ENCODE measurements at places on chromosomes 5 and 9.

GRCh38 chr5:157232706-157233105, 33.2 kb upstream of the CYFIP2 start:
- no peak for DNase-seq

DNA sequence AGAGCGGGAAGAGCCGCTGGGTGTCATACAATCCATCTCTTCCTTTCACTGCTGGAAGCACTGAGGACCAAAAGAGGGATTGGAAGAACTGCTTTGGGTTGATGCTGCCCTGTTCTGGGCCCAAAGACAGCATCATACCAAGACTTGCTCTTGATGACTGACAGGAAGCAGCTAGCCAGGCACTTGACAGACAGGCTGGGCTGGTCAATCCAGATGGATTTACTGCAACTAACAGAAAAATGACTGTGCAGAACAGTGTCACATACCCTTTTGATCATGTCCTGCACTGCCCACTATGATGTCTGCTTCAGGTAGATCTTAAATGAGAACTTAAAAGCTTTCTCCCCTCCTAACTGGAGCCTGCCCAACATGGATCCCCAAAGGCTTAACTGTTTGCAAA, 157.6 kb downstream of the CRB2 start:
- no peak for DNase-seq

DNA sequence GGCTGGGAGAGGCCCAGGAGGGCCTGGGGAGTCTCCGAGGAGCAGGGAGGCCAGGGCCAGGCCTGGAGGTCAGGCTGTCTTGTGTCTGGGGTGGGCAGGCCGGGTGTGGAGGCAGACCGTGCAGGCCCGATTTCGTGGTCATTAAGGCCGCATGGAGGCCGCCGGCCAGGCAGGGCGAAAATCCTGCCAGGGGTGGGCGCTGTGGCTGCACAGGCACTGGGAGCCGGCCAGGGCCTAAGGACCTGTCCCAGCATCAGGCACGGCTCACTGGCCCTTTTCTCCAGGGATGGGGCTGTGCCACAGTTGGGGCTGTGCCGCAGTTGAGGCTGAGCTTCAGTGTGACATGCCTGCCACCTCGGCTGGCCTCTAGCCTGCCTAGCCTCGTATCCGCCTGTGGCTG, 35.9 kb downstream of the ASS1 start:
- DNase-seq = no peak

GRCh38 chr9:33049680-33050361, 24.7 kb downstream of the DNAJA1 start:
- DNase-seq = no peak

DNA sequence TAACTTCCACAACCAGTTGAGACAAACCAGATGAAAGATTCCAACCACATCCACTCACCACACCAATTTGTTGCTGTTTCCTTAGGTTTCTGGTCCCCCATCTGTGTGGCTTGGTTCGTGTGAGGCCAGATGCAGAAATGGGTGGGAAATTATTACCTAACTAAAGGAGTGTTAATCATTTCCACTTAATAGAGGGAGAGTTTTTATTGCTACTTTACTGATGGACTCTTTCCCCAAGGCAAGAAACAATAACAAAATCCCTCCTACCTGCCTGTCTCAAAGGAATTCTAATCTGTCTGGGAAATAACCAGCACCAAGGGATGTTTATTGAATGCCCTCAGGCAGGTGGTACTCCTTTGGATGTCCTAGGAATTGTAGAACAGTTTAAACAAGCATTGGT, 76.3 kb downstream of the TMEM167A start:
- no peak for DNase-seq

- no peak for DNase-seq
Observed at GRCh38 chr5:59923465-59923864, 29.9 kb upstream of the PDE4D start.

DNA sequence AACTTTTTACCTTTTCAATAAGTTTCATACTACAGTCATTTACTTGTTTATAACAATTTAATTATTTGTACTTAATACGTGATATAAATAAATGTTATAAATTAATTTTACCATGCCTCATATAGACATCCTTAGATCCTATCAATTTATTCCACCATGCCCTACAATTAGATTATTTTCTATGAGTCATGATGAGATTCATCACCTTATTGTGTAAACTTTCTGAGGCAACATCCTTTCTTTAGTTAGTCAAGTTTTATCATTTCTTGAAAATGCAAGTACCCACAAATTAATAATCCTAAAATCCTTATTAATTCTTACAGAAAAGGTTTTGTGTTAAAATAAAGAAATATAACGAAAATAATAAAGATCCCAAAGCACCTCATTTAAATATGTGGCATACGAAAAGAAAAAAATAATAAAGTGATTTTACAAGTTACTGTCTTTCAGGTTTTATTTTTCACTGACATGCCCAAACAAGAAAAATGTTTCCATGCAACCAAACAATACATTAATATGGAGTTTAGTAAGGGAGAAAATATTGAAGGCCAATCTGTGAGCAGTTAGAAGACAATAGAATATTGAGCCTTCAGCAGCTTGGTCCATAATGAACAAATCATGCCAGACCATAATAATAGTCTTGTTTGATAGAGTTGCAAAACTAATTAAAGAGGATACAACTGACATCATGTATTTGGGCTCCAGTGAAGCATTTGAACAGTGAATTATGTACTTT, 188.7 kb upstream of the MRPS30 start:
- DNase-seq = no peak

- no peak for DNase-seq
Observed at GRCh38 chr5:31854181-31855133, 215.5 kb downstream of the PDZD2 start.

- DNase-seq = no peak
Observed at GRCh38 chr9:14479163-14479560, 165.2 kb upstream of the NFIB start.

- no peak for DNase-seq
Observed at GRCh38 chr9:128164307-128164885, 4.3 kb downstream of the BBLN start.

- DNase-seq = no peak
Observed at GRCh38 chr5:138139781-138140090, 508 bp upstream of the NME5 start.

DNA sequence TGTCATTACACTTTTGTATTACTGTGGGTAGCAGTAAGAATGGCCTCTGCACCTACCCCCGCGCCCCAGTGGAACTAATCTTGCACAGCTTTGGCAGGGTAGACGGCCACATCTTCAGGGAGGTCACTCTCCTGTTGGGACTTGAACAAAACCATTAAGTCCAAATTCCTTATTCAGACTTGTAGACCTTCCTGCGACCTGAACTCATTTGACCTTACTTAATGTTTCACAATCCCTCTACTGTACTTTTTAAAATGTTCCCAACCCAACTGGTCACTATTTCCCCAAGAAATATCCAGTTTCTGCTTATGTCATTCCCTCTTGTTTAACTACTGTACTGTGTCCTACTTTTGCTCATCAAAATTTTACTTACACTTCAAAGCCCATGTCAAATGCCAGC, 5.3 kb upstream of the FAM120AOS start:
- no peak for DNase-seq

- DNase-seq = no peak
Observed at GRCh38 chr5:174409070-174409469, 315.3 kb upstream of the MSX2 start.

GRCh38 chr5:61623401-61624069, 291.5 kb downstream of the ZSWIM6 start:
- no peak for DNase-seq

DNA sequence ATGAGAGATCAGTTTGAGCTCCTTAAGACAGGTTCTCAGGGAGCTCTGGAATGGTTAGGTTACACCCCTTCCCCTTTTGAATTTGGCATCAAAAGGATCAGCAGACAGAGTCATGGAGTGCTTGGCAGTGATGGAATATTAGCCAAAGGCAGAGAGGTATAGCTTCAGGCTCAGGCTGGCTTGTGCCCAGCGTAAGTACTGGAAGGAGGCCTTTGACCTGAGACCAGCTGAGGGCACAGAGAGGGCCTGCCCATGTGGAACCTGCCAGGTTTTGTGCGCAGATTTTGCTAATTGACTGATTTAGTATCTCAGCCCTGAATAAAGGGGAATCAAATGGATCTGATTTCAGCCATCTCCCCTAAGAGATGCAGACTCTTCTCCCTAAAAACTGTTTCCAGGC, 81.5 kb downstream of the RGS3 start:
- no peak for DNase-seq

GRCh38 chr9:77020413-77021290, 1.2 kb downstream of the FOXB2 start:
- DNase-seq = no peak

DNA sequence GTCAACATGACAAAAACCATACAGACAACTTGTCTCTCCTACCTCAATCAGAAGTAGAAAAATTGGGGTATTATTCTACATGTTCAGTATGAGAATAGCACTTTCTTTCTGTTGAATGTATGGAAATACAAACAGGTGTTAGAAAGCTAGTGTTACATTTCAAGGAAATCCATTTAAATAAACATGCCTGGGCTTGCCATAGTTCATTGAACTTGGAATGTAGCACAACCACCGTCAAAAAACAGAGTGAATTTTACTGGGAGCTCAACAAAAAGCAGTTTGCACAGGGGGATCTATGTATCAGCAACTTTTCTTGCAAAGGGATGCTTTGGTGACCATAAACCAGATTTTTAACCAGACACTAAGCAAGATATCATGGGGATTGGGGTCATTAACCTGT, 307.9 kb upstream of the SMARCA2 start:
- DNase-seq = no peak

GRCh38 chr9:29100762-29101161, 1527.5 kb upstream of the C9orf72 start:
- no peak for DNase-seq

GRCh38 chr5:59058969-59059687, 476.3 kb downstream of the RAB3C start:
- no peak for DNase-seq

- DNase-seq = peak; percentile 39
Observed at GRCh38 chr5:132496631-132497487, 6.3 kb upstream of the IRF1 start.

DNA sequence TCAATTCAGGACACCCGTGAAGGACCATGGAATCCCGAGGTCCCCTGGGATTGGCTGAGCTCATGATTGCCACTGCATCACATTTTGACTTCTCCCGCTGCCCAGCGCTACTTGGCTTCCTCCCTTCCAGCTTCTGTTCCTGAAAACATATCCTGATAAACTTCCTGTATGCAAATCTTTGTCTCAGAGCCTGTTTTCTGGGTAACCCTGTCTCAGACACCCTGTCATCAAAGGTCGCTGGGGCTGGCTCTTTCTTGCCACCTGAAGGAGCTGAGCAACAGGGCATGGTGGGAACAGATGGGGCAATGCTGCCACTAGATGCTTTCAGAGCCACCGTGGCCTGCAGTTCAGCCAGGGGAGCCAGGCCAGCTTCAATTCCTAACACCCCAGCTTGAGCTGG, 154.3 kb upstream of the TBC1D2 start:
- no peak for DNase-seq

DNA sequence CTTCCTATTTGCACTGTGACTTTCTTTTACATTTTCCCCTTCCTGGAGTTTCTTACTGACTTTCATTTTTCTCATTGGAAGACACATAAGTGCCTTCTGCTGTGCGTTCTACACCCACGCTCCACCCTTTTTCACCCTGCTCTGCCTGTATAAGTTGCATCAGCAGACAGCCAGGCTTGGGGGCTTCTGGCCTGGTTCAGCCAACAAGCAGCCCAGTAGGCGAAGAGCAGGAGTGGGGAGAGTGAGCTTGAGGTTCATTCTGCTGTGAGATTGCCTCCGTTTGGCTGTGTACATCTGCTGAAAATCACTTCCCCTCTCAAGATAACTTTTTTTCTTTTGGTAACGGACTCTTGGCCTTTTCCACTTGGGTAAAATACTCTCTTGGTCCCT, 38.4 kb downstream of the RASGRF2 start:
- no peak for DNase-seq

- no peak for DNase-seq
Observed at GRCh38 chr5:35671541-35672295, 54.1 kb downstream of the SPEF2 start.

DNA sequence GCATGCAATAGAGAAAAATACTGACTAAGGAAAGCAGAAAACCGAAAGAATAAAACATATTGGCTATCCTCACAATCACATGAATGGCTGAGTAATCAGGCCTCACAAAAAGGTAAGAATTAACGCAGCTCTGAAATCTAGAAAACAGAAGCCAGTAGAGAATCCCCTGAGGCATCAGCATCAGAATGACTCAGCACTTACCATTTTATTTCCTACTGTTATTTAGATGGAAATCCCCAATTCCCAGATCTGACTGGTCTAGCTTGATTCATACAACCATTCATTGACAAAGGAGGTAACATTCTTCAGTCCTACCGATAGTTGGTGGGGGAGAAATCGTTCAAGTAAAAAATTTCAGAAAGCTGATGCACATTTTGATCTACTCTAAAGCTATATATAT, 1408.4 kb upstream of the WWC1 start:
- no peak for DNase-seq

DNA sequence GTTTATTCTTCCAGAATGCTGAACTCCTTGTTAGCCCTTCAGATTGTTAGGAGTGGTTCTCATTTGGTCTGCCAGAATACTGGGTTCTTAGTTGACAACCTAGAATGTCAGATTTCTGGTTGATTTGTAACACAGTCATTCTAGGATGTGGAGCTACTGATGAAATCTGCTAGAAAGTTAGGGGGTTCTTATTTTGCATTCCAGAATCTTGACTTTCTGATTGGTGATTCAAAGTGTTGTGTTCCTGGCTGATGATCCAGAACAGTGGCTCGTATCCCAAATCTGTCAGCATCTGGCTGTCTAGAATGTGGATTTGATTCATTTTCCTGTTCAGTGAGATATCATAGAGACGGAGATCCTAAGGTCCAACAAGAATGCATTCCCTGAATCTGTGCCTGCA, 21.9 kb downstream of the PTGS1 start:
- no peak for DNase-seq

DNA sequence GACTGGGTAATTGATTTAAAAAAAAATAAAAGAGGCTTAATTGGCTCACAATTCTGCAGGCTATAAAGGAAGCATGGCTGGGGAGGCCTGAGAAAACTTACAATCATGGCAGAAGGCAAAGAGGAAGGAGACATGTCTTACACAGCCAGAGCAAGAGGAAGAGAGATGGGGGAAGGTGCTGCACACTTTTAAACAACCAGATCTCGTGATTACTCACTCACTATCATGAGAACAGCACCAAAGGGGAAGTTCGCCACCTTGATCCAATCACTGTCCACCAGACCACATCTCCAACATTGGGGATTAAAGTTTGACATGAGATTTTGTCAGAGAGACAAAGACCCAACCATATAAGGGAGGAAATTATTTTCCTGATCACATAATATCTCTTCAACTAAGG, 138.8 kb upstream of the NR4A3 start:
- no peak for DNase-seq

DNA sequence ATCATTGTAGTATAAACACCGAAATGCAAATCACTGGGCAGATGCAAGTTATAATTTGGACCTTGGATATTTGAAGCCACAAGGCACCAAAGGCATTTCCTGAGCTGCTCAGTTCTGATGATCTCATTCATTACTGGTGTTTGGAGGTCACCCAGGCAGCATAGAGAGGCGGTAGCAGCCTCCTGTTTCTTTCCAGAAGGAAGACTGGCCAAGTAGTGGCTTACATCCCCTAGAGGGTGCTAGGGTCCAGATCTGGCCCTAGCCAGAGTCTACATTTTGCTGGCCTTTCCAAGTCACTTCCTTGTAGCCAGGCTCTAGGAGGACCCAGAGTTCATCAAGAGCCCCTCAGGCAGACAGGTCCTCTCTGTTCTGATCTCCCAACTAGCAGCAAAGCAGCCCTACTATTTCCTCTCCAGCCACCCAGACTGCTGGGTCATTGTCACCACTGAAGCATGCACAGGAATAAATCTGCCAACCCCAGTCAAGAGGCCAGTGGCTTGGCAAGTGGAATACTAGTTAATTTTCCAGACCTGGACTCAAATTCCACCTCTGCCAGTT, 33.4 kb upstream of the TTC1 start:
- DNase-seq = no peak

Data from NCI-H1092 (cell line).